GOT3 (cell line): ENCODE measurements at places on chromosomes 7 and 10.

GRCh38 chr7:97001221-97001620, 4.1 kb upstream of the DLX6 start:
- DNase-seq = no peak

GRCh38 chr10:80356989-80357850, 639 bp downstream of the DYDC2 start:
- no peak for DNase-seq

DNA sequence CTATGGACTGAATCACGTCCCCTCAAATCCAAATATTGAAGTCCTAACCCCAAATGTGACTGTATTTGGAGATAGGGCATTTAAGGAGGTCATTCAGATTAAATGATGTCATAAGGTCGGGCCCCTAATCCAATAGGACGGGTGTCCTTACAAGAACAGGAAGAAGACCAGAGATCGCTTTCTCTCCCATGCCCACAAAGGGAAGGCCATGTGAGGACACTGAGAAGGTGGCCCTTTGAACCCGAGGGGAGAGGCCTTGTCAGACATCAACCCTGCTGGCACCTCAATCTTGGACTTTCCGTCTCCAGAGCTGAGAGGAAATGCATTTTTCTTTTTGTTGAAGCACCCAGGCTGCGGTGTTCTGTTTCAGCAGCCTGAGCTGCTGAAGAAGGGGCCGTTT, 72.3 kb upstream of the KLF6 start:
- DNase-seq = no peak

- DNase-seq = no peak
These were observed 11.7 kb upstream of the RBM17 start for GRCh38 chr10:6077071-6077675.

GRCh38 chr7:155800741-155801267, 11.5 kb downstream of the SHH start:
- no peak for DNase-seq

DNA sequence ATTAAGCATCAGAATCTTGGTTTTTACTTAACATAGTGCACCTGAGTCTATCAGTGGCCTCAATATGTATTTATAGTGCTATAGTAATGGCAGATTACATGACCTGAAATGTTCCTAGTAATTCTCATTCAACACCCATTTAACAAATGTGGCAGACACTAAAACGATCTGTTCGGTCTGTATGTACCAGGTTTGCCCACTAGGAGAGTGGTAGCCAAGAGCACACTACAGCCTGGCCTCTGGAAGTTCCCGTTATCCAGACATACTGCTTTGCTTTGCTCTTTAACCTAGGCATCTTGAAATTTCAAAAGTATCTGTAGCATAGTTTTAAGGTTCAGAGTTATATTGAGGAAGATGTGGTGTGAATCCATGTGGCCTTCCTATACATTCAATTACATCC, 395.7 kb upstream of the NRG3 start:
- DNase-seq = no peak

DNA sequence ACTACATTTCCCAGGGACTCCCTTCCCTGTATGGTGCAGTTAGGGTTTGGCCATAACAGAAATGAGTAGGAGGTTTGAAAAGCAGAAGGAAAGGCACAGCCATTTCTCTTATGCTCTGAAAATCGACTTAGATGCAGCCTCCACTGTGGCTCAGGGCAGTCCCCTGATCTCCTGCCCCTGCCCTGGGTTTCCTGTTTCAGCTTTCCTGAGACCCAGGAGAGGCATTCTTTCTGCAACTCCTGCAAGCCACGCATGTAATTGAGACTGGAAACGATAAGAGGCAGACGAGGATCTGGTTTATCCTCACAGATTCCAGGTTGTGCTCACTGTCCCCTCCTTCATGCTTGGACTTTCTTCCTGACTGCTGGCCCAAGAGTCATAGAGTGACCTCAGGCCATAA, 461.2 kb upstream of the VSTM2A start:
- no peak for DNase-seq

DNA sequence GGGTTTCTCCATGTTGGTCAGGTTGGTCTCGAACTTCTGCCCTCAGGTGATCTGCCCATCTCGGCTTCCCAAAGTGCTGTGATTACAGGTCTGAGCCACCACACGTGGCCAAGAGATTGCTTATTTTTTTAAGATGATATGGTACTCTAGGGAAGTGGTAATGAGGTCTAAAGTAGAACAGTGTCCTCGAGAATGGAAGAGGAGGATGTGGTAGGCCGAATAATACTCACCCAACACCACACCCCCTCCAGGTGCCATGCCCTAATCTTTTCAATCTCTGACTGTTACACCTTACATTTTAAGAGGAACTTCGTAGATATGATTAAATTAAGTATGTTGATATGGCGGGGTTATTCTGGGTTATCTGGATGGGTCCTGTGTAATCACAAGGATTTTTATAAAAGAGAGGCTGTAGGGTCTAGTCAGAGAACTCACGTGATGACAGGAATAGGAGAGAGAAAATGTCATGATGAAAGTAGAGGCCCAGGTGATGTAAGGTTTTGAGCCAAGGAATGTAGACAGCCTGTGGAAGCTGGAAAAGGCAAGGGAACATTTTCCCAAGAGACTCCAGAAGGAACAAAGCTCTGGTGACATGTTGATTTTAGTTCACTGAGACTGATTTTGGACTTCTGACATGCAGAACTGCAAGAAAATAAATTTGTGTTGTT, 29.5 kb downstream of the CDK13 start:
- no peak for DNase-seq

DNA sequence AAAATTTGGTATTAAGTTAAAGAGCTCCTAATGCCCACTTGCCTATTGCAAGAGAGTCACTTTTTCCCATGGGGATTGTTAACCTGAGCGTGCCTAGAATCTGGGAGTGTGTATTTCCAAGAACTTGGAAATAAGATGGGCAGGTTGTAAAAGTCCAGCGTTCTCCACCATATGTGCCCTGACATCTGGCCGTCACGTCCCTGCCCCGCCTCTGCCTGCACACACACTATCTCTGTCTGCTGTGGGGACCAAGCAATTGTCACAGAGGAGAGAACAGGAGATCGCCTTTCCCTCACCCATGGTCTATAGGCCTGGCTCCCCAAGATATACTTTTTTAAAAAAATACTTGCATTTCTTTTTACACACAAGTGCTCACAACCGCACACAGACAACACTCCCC, 396.5 kb upstream of the PFKP start:
- DNase-seq = no peak

GRCh38 chr7:86706406-86706805, 62.7 kb downstream of the GRM3 start:
- DNase-seq = no peak

DNA sequence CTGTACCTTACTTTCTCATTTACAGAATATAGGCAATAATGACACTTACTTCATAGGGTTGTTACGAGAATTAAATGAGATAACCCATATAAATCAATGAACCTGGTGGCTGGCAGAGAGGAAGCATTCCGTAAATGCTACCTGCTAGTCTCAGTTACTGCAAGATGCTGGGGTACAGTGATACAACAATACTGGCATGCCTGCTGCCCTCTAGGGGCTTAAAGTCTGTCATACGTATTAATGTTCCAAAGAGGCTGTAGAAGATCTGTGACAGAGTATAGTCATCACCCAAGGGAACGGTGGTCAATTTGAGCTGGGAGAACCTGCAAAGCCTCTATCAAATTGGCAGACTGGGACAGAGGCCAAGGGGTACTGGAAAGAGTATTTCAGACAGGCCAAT, 421.5 kb downstream of the GPAM start:
- no peak for DNase-seq

DNA sequence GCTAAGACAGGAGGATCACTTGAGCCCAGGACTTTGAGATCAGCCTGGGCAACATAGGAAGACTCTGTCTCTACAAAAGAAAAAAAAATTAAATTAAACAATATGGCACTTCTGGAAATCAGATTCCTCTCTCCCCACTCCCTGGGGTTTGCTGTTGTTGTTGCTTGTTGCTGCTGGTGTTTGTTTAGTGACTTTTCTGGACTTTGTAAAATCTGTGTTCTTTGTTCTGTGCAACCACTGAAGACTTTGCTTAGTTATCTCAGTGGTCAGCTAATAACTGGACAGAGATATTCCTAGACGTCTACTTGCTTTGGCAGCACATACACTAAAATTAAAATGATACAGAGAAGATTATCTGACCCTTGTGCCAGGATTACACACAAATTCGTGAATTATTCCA, 10.3 kb upstream of the WIPI2 start:
- no peak for DNase-seq

GRCh38 chr7:56097700-56098099, 4.9 kb upstream of the PHKG1 start:
- peak; percentile 36 for DNase-seq

DNA sequence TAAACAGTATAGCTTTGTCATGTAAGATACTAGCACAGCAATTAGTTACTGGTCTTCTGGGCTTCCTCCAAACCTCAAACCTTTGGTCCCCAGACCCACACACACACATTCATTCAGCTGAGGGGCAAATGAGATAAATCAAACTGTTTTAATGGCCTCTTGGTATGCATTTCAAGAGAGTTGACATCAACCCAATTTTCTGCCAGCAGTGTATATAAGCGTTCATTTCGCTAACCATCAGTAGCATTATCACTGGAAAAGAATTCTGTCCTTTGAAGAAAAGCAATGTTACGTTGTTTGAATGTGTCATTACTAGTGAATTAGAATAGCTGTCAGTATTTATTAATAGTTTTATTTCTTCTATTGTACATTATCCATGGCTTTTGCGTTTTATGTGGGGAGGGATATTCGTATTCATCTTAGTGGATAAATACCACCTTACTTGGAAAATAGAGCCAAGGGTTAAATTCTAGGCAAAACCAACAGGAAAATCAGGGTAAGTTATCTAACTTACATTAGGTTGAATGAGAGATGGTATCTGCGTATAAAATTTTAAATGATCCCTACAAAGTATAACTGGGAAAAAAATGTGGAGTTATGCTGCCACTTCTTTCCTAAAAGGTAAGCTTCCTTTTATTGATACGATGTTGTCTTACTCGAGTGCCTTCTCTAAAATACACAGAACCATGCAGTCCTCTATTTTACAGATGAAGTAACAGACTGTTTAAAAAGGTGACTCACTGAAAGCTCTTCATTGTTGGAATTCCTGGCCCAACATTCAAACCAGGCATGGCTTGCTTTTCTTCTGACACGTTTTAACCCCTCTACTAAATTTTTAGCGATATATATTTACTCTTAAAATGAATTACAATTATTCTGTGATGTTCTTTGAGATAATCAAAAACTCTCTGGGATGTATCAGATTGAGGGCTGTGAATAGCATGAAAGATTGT, 2.0 kb upstream of the ZMYND11 start:
- DNase-seq = no peak

DNA sequence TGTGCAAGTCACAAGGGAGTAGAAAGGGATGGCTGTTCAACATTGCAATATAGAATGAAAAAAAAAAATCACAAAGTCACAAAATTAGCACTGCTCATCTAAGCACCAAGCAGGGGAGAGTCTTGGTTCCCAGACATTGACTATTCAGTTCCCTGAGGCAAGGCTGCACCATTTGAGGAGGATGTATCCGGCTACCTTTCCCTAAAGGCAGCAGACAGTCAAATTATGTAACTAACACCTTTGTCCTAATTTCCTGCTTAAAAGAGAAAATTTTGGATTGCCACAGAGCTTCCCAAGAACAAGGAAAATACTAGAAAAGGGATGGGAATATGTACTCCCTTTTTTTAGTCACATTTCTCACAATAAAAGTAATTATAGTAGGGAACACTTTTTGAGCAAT, 148.1 kb downstream of the PCLO start:
- no peak for DNase-seq

DNA sequence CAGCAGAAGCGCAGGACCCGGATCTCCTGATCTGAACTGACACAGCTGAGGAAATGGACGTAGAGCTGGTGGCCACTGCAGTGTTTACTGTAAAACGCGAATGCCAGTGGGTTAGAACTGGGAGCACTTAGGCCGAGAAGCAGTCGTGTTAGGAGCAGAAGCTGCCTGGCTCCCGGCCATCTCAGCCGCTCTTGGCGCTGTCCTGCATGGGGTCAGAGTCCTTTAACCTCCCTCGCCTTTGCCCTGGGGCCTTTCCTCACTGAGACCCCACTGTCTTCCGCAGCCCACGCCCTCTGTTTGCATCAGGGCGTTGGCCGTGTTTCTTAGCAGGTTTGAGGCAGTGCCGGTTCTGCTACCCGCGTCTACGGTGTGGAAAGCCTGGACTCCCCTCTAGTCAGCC, 24.6 kb downstream of the DYNC2I1 start:
- no peak for DNase-seq

DNA sequence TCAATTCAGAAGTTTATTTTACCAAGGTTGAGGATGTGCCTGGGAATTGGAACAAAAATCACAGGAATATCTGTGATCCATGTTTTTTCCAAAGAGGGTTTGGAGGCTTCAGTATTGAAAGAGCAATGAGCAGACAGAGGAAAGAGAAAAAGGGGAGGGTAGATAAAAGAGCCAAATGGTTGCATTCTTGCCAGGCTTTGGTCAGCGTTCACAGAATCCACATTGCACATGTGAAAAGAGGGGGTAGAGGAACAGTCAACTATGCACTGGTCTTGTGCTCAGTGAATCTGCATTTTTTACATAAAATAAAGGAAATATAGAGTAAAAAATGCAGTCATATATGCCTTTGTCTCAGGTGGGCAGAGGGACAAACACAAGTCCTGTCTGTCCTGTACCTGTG, 20.6 kb upstream of the ERCC6 start:
- DNase-seq = no peak

DNA sequence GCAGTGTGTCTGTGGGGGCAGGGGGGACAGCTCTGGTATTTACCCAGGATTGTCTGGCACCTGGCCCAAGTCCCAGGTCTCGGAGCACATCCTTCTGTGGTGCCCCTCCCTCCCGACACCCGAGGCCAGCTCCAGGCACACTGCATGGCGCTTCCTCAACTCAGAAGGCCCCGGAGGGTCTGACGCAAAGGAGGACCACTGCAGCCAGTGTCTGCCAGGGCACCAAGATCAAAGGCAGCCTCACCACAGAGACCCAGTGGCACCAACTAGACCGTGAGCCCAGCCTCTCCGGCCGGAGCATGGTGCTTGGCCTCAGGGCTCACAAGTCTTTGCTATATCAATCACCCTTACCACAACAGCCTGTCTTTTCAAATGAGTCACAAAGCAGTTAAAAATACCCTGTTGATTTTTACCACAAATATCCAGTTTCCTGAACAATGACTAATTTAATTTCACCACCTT, 99.3 kb upstream of the DDC start:
- no peak for DNase-seq

GRCh38 chr7:101303102-101303701, 18.4 kb downstream of the IFT22 start:
- no peak for DNase-seq

DNA sequence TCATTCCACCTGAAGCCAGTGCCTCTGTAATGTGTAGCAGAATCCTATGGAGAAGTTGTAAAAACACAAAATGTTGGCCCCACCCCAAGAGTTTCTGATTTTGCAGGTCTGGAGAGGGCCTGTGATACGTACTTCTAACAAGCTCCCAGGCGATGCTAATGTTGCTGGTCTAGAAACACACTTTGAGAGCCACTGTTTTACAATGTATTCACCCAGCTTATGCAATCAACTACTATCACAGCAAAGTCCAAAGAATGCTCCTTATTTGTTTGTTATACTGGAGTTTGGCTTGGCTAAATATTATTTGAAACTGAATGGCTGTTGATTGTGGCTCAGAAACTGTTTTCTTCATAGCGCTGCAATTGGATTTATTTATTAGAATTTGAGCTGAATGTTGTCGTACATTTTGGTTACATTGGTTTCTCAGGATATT, 44.3 kb downstream of the DNAJB9 start:
- DNase-seq = no peak

GRCh38 chr7:123433665-123434064, 100.7 kb downstream of the IQUB start:
- no peak for DNase-seq

- DNase-seq = no peak
These were observed 220.4 kb downstream of the TMEM178B start for GRCh38 chr7:141294143-141294829.
